Islet precursor cell (in vitro differentiated cells): ENCODE measurements at places on chromosomes 13 and 19.

- DNase-seq: no peak
Measured at GRCh38 chr13:86900906-86901305, 770.3 kb upstream of the SLITRK5 start.

GRCh38 chr19:10152100-10152499 lies 32.4 kb upstream of the EIF3G start:
- DNase-seq: no peak

DNA sequence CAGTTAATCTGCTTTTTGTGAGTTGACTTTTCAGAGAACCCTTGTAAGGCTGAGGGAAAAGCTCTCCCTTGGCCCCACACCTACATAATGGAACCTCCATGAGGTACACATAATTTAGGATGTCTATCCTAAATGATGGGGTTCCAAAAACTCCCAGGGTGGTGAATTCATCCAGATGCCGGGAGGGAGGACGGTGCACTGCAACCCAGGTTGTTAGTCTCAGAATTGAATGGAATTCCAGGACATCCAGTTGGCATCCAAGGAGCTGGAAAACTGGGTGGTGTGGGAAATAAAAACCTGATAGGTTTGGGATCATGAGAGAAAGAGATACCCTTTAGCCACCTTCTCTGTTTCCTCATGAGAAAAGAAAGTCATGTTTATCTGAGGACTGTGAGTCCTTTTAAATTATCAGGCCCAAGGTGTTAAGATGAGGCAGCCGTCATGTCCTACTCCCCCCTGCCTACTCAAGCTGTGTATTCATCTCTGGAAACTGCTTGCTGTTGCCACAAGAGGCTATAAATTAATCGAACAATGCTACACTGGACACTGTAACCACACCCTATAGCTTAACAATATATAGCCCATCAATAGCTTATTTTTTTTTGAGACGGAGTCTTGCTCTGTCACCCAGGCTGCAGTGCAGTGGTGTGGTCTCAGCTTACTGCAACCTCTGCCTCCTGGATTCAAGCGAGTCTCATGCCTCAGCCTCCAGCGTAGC lies 49.5 kb downstream of the C13orf46 start:
- DNase-seq: no peak

DNA sequence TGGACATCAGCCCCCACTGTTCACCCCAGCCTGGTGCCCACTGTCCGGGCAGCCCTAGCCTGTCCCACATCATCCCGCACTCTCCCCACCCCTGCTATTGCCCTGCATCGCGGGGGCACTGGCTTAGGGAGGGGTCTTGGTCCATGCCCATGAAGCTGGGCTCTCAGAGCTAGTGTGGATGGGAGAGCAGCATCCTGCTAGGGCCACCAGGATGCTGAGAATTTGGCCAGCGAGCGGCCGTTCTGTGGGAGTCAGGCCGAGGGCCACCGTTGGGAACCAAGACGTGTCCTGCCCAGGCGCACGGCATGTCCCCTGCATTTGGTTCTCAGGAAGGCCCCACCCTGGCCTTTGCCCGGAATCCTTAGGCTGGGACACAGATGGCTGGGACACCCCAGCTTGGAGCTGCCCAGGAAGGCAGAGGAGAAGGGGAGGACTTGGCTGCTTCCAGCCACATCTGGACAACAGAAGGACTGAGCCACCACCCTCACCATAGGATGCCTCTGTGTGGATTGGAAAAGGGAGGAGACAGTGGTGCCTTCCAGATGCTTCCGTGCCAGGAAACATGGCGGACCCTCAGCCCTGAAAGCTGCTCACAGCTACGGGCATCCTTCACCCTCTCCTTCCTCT lies 14.6 kb downstream of the ADGRE5 start:
- DNase-seq: no peak

DNA sequence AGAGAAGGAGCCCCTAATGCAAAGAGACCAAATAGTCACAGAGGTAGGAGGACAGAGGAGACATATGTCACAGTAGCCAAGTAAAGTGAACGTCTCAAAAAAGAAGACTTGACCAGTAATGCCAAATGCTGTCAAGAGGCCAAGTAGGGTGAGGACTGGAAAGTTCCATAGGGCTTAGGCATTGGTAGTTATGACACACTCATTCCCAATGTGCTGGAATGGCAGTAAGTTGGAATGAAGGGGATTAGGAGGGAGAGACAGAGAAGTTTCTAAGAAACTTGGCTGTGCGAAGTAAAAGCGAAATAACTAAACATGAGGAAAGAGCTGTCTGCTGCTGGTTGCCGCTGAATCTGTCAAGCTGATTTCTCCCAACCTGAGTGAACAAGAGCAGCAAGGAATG lies 14.9 kb upstream of the FRY start:
- no peak for DNase-seq

- peak; percentile 90 for DNase-seq
Measured at GRCh38 chr13:24038405-24038804, 122.1 kb upstream of the SPATA13 start.

GRCh38 chr19:38989066-38989605 lies 13.6 kb upstream of the FBXO17 start:
- DNase-seq: peak; percentile 79

DNA sequence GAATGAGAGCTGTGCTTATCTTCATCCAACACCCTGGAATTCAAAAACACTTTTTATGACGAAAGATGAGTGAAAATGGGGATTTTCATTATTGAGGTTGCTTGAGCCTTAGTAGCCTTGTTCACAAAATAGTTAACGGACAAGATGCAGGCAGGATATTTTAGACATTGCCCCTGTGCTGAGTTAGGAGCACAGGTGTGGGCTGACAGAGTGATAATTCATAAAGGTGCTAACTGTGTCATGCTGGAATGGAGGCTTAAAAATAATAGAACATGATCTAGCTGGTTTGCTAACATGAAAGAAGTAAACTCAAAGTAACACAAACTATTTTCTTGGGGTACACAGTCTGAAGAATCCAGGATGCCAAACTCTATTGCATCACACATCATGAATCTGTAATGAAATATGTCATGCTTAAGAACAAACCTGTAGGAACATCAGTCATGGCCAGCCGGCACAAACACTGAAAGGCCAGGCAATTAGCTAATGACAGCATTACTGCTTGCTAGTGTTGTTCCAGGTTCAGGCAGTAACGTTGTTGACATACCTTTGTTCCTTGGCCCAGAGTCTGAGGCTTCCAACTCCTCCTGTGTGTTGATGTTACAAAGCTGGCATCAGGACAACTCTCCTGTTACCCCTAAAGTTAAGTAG lies 55.3 kb downstream of the FRY start:
- DNase-seq: peak; percentile 72

DNA sequence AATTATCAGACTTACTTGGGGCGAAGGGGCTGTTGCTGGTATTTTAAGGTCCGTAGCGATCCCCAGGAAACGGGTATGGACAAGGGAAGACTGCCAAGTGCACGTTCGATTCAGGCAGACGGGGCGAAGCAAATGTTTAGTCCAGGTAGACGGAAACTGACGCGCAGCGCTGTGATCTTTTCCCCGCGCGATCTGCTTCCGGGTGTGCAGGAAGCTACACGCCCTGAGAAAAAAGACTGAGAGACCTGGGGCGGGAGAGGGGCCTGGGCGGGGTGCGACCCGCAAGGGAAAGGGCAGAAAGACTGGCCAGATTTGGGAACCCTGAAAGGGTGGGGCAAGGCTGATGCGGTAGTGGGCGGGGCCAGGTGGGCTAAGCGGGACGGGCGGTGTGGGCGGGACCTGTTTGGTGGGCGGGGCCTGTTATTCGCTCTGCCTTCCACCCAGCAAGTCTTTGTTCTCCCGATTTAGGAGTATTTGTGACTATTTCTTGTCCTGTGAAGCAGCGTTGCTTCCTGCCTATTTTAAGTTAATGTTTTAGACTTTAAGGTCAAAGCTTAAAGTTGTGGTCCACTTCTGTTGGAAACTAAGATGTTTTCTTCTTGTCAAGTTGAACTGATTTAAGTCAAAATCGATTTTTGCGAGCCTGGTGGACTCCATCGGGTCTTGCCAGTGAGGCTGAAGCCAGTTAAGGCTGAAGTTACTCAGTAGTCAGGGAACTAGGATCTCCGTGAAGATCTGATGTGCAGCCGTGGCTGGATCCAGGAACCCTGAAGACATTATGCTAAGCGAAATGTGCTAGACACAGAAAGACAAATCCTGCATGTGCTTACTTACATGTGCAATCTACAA lies at the start of gene ZNF836:
Gene ZNF836, minus strand, starts transcription at position 301 of the 849 bp plus-strand sequence. CDS start 3,549 bp downstream, outside the sequence.
- DNase-seq: peak; percentile 89

DNA sequence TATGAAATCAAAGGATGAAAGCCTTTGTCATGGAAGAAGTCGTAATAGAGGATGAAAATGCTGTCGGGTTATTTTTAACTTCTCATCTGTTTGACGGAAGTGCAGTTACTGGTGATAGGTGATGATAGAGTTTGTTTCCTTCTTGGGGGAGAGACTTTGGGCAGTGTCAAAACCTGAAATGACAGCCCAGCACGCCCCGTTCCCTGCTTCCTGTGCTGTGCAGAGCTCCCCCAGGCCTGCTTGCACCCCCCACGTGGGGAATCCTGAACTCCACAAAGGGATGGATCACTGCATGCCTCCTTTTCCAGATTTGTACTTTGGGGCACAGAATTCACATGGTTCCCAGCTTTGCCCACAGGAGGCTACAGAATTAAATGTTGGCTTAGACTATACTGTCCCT lies 102.7 kb downstream of the ATP11A start:
- DNase-seq: peak; percentile 25

- DNase-seq: no peak
Measured at GRCh38 chr13:59279028-59279427, 884.7 kb downstream of the DIAPH3 start.

GRCh38 chr13:33968520-33969507 lies 150.9 kb downstream of the RFC3 start:
- DNase-seq: no peak

DNA sequence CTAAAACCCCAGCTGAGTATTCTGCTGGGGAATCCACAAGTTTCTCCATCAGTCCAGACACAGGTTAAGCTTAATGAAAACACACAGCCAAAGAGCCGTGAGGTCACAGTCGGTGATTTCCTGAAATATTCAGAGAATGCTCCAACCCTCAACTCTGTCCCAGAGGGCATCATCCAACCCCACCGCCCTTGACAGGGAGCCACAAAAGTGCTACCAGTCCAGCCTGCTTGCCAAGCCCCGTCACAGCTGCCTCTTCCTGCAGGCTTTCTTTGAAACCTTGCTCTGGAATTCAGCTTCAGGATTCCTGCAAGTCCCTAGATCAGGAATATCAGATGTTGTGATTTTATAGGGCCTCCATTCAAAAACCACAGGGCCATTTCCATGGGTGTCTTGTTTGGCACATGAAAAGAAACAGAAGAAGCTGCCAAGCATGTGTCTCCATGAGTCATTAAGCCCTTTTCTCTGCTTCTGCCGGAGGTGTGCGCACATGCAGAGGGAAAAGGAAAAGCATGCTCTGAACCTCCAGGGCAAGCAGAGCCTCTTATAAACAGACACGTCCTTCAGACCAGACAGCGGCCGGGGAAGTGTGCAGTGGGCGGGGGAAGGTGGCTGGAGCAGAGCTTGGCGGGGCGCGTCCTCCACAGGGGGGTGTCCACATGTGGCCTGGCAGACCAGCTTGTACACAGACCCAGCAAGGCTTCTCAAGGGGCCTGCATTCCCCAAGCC lies 164.7 kb downstream of the KATNAL1 start:
- peak; percentile 100 for DNase-seq

GRCh38 chr13:112616586-112617362 lies 28.8 kb upstream of the TUBGCP3 start:
- DNase-seq: peak; percentile 82

GRCh38 chr19:33780251-33780650 lies 16.4 kb upstream of the KCTD15 start:
- DNase-seq: no peak

DNA sequence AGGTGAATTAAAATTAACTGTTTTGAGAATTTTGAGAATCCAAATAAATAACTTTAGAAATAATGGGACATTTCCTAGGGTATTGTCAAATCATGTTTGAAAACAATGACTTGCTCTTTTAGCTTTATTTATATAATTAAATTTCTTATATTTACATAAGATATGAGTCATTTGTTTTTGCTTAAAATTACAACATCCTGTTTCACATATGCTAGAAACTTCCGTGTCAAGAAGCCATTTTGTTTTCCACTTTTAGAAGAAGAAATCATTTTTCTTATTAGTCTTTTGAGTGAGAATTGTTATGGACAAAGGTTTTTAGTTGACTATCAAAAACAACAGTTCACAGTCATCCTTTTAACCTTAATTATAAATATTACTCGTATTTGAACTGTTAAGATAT lies 48.2 kb downstream of the DPY19L3 start:
- DNase-seq: no peak

- DNase-seq: no peak
Measured at GRCh38 chr19:5104871-5105351, 136.0 kb downstream of the KDM4B start.

GRCh38 chr13:64272681-64273080 lies 2857.0 kb upstream of the PCDH20 start:
- no peak for DNase-seq

DNA sequence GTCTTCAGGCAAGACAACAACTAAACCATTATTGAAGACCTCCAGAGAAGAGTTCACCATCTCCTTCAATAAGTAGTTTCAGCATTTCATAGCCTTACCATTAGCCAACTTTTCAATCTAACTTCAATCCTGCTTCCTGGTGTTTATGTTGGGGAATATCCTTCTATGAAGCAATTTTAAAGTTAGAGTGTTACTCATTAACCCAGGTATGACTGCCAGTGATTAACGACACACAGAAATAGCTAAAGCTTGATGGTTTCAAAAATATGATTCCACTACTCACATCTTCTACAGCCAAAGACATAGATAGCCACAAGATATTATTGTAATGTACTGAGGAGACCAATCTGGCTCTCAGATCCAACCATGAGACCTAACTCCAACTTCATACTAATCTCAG lies 403.2 kb downstream of the EFNB2 start:
- DNase-seq: no peak
